ENCODE measurements at places on chromosomes 4 and X.

- DNase-seq: no peak
These were observed 30.2 kb downstream of the KIAA0232 start for GRCh38 chr4:6812766-6813165.

- no peak for DNase-seq
These were observed 238.8 kb downstream of the QDPR start for GRCh38 chr4:17273047-17273446.

- DNase-seq: no peak
These were observed 110.4 kb upstream of the BEND4 start for GRCh38 chr4:42262701-42263490.

DNA sequence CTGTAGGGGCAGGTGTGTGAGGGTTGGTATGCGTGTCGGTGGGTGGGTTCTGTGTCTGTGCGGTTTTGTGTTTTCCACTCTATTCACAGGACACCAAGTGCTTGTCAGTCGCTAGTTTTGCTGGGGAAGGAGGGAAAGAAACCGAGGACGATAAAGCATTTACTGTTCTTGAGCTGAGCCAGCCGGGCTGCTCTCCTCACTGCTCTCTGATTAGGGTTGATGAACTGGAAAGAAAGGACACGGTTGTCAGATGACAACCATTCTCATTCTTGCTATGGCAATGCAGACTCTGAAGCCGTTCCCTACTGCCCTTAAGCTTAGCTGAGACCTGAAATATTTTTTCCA, 832 bp downstream of the EGFL6 start:
- no peak for DNase-seq

- DNase-seq: peak; percentile 60
These were observed 39.3 kb upstream of the TXK start for GRCh38 chr4:48173056-48173991.

- no peak for DNase-seq
These were observed 373.6 kb downstream of the MID1IP1 start for GRCh38 chrX:39174772-39175417.

GRCh38 chr4:184854673-184855072, 28.9 kb upstream of the ACSL1 start:
- no peak for DNase-seq

DNA sequence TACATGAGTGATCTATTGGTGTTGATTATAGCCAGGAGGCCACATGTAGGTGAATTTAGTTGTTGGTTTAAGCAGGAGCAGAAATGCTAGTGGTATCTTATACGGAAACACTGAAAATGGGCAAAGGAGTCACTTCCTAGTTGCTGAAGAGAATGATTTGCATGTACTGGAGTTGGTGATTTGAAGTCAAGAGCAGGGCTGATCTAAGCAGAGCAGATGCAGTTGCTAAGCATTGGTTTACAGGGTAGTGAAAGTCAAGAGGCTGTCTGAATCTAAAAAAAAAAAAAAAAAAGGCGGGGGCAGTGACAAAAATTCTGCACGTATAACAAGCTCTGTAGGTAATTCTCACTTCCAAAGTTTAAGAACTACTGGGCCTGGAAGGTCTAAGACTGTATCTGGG, 90.4 kb upstream of the HPRT1 start:
- DNase-seq: no peak

GRCh38 chrX:112874614-112875013, 34.0 kb upstream of the AMOT start:
- DNase-seq: no peak

DNA sequence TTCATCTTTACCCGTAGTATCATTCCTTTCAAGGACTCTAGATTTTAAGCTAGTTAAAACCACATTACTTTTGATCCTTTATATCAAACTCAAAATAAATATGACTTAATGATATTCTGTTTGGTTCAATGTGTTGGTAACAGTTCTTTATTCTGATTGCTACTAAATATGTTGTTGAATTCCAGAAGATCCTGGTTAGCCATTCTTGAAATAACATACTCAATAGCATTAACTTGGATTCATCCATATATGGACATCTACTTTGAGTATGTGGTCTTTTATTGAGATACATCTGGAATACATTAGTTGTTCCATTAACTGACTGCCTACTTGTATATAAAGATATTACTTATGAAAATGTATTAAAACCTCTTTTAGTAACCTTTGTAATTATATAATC, 27.5 kb upstream of the PCDH18 start:
- no peak for DNase-seq

- DNase-seq: no peak
These were observed 452.9 kb downstream of the DTHD1 start for GRCh38 chr4:36734334-36734733.

DNA sequence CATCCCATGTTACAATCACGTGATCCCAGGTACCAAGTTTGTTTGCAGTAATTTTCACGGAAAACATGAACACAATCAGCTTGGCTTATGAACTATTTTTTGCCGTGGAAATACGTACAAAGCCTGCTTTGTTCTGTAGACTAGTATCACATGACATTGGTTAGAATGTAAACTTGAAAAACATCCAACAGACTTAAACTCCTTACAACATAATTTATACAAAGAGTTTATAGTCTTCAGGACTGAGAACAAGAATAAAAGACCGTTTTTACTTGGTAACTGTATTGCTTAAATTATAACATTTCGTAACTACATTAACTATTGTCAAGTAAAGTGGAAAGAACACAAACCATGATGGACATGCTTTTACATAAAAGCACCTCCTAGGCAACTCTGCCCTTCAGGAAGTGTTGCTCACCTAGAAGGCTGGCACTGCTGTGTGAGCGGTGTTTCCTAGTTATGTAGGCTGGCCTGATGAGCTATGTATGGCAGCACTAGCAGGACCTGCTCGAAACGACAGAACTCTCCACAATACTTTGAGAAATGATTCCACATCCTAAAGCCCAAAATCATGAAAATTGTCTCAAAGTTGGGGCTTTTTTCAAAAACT, 41.8 kb upstream of the WDR1 start:
- no peak for DNase-seq

- DNase-seq: no peak
These were observed 114.7 kb downstream of the ENPP6 start for GRCh38 chr4:184102927-184103326.

DNA sequence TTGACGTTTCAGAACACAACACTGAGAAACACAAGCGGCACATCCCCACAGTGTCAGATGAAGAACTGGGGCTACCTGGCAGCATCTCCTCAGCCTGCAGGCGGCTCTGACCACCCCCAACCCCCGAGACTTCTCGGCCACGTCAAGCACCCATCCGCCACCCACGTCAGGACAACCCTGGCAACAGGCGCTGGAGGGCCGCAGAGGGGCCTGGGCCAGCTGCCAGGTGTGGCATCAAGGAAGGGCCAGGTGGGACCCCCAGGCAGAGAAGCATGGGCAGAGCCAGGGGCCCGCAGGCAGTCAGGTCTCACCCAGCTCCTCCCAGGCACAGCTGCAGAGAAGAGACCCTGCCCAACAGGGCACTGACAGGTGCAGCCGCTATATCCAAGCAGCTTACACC, 22.3 kb downstream of the GAK start:
- DNase-seq: no peak

DNA sequence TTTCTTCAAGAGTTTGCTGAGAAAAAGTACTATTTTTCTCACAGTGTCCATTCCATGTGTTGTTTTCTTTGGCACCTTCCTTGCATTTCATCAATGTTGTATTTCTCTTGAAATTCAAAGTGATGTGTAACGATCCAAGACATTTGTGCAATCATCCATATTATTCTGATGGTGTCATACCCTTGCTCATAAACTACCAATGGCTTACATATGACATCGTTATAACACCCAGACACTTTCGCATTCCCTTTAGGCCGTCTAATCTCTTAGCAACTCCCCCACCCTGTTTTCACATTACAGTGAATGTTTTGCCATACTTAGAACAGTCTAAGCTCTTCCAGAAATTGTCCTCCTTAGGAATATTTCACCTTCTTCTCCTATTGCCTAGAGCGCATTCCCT, 1779.0 kb downstream of the PCDH7 start:
- DNase-seq: no peak

- peak; percentile 44 for DNase-seq
These were observed 1206.0 kb upstream of the ADGRL3 start for GRCh38 chr4:59994118-59994517.

DNA sequence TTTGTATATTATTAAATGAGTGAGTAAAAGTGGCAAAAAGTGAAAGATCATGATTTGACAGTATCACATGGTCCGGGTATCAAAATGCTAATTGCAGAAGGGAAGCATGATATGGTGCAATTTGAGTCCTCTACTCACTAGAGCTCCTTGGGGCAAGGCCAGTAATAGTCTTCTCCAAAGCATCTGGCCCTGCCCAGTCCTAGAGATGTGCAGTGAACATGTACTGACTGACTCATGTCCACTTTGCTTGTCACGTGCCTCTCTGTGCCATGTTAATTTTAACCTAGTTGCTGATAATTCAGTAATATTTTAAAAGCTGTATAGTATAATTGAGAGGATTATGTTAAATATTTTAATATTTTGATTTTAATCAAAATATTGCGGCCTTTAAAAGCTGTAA, 54.6 kb upstream of the TENM3 start:
- DNase-seq: peak; percentile 67
